ENCODE measurements at places on chromosomes 12 and 14. TPM values are rescaled to one million over a fixed set of nuclear protein-coding genes. Genes with fewer than 3 reads are reported as not detected.

DNA sequence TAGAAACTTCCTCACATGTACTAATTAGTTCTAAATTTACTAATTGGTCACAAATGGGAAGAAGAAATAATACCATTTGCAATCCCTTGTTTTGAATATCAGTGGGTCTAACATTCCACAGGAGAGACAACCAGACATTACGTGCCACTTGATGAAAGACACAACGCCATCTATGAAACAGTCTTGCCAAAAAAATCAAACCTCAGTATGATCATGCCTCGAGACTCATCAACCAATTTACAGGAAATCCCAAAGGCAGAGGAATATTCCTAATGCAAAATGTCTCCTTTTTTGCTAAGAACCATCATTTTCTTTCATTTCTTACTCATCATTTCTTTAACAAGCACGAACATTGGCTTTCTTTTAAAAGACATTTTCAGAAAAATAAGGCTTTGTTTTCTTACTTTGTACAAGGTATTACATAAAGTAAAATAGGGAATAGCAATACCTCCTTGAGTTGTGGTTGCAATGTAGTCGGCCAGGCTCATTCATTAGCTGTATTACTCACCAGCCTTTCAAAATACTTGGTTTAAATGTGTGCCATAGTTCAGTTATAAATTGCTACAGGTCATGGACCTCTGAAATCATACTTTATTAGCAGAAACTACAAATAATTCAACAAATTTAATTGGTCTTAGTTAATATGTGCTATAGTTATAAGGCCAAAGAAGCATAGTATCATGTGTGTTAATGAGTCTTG lies 436.2 kb upstream of the FLRT2 start:
- DNase-seq, result no peak

- no peak for DNase-seq
Observed at GRCh38 chr14:103115845-103116572, 7.3 kb upstream of the TNFAIP2 start.

DNA sequence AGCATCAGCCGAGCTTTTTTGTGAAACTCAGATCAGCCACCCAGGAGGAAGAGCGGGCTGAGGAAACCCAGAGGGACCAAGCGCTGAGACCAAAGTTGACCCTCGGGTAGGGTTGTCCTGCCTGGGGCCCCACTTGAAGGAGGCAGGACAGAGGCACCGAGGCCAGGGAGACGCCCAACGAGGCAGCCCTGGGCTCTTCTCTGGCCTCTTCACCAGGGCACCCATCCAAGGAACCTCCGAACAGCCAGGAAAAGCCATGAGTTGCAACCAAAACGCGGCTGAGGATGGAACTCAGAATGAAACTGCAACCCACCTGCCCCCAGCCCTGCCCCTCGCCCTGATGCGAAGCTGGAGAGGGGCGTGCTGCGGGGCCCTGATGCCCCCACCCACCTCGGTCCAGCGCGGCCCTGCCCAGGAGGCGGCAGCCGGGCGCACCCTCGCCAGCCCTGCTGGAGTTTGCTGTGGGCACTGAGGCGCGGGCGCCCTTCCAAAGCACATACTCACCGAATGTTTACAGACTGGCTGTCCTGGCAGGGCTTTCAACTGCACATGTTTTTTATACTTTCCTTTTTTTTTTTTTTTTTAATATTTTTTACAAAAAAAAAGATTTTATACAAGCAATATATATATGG lies 41.9 kb downstream of the JDP2 start:
- DNase-seq, result no peak

GRCh38 chr14:52950410-52950897 lies 396 bp downstream of the FERMT2 start:
- DNase-seq, result no peak

GALNT16 gene
- polyA plus RNA-seq, result not detected

HOXC11 gene
- polyA plus RNA-seq, result not detected

SERPINA3 gene
- not detected for polyA plus RNA-seq
